NCI-H1930 (cell line): ENCODE measurements at places on chromosomes 5 and 9.

DNA sequence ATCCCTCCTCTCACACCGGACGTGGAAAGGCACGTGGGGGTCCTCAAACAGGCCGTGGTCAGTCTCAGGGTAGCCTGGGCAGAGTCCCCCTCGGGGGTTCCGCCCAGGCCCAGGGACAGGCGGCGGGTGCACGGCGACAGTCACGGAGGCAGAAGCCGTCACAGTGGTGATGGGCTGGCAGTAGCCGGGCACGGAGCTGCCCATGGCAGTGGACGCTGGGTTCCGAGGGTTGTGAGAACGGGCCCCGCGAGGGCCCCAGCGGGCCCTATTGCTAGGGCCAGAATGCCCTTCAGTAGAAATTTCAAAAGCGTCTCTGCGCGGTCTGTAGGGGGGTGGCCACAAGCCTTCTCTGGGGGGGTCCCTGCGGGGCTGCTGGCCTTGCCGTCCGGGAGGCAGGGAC, 69.8 kb downstream of the PTCH1 start:
- DNase-seq: no peak

DNA sequence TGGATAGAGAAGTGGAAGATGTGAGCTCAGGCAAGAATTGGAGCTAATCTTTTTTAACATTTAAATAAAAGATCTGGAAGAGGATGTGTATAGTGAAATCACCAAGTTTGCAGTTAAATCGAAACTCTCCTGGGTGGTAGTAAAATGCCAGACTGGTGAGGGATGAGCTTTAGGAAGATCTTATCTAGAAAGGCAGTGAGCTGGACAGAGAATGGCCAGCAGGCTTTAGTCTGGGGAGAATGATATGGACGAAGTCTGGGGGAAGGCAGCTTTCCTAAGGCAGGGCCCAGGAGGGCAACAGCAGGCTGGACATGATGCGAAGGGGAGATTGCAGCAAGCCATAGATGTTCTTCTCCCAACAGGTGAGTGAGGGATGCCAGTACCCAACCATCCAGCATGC, 25.6 kb downstream of the UNC5A start:
- DNase-seq: no peak

DNA sequence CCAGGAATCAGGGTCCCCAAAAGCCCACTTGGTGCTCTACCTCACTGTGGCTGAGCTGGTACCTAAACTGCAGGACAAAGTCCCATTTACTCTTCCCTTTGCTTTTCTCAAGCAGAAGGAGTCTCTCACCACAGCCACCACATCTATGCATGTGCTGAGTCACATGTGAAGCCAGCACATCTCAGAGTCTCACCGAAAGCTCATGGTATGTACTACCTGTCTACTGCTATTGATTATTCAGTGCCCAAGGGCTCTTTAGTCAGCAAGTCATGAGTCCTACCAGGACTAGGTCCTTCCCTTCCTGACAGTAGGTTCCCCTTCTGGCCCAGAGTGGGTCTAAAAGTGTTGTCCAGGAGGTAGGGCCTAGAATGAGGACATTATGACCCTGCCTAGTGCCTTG, 130.7 kb upstream of the NTRK2 start:
- DNase-seq: no peak

DNA sequence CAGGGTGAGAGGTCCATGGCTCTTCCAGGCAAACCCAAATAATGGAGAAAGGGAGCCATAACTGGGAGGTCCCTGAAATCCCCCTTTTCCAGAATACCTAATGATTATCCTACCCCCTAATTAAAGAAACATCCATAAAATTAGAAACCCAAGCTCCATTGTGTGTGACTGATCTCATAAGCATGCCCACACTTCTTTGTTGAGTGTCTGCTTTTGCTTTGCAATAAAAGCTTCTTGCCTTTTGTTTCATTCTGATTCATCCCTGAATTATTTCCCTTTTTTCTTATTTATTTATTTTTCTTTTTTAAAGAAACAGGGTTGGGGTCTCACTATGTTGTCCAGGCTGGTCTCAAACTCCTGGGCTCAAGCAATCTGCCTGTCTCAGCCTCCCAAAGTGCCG, 33.1 kb downstream of the BTF3 start:
- DNase-seq: no peak

GRCh38 chr9:121057821-121058220, 7.7 kb upstream of the C5 start:
- no peak for DNase-seq

- no peak for DNase-seq
Observed at GRCh38 chr5:11420969-11421368, 483.3 kb downstream of the CTNND2 start.

GRCh38 chr9:93054758-93055704, 3.5 kb upstream of the SUSD3 start:
- DNase-seq: no peak

DNA sequence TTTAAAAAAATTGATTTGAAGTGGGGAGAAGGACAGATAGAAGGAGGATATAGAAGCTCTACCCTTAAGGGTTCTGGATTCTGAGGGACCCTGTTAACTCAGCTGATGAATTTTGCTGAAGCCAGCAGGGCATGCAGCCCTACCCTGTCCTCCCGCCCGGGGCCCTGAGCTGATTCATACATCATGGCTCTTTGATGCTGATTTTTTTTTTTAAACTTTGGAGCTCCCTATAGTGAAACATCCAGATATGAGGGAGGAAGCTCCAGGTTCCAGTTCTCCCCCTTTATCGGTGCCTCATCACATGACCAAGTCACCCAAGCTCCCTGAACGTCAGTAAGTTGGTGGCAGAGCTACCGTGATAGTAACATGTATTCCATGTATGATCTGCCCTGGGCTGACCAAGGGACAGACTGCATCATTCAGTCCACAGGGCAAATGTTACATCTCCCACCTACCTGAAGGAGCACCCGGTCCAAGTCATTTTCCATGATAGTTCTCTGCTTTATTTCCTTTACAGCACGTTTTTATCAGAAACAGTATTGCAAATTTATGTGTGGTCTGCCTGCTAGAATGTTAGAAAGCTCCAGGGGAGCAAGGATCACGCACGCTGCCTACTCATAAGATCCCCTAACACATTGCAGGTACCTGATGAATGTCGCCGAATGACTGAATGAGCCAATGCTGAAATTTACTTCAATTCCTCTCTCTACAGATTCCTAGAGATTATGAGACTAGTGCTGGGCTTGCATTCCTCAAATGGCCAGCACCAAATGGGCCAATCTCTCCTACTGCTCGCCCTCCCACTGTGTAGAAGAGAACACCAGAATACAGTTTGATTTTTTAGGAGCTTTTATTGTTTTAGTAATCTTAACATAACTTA, 25.9 kb downstream of the SPARC start:
- no peak for DNase-seq

GRCh38 chr5:29942089-29942488, 1251.4 kb upstream of the CDH6 start:
- DNase-seq: no peak
